ENCODE measurements at places on chromosomes 16 and 17. TPM values are rescaled to one million over a fixed set of nuclear protein-coding genes. Genes with fewer than 3 reads are reported as not detected.

ALOX15B gene
- not detected for polyA plus RNA-seq

RNU2-1 gene
- polyA plus RNA-seq = 17.5 TPM

MYH3 gene
- 1.2 TPM for polyA plus RNA-seq

ZNF385C gene
- polyA plus RNA-seq = 0.06 TPM

EPN3 gene
- polyA plus RNA-seq = not detected

ATP2C2 gene
- polyA plus RNA-seq = not detected

GFOD2 gene
- 12.5 TPM for polyA plus RNA-seq

TACO1 gene
- polyA plus RNA-seq = 38.6 TPM

AGRP gene
- 0.72 TPM for polyA plus RNA-seq

NETO2 gene
- 4.1 TPM for polyA plus RNA-seq

ENPP7 gene
- not detected for polyA plus RNA-seq

GLG1 gene
- polyA plus RNA-seq = 38.9 TPM

- no peak for DNase-seq
Observed at GRCh38 chr16:49748322-49748721, 107.6 kb downstream of the ZNF423 start.

GRCh38 chr17:81608082-81608481 lies 28.8 kb downstream of the NPLOC4 start:
- DNase-seq = no peak

DNA sequence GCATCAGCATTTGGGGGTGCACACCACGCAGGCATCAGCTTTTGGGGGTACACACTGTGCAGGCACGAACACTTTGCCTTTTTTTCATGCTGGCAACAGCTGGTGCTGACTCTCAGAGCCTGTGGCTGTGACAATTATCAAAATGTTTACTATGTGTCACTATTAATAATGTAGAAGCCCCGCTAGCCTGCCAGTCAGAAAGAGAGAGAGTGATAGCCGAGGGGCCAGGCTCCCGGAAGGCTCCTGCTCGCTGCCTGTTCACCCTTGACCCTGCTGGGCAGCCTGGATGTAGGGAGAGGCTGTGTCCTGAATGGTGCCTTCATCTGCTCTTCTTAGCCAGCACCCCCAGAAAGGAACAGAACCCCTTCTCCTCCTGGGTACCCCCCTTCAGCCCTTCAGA lies 61.9 kb downstream of the SDK2 start:
- DNase-seq = no peak

DNA sequence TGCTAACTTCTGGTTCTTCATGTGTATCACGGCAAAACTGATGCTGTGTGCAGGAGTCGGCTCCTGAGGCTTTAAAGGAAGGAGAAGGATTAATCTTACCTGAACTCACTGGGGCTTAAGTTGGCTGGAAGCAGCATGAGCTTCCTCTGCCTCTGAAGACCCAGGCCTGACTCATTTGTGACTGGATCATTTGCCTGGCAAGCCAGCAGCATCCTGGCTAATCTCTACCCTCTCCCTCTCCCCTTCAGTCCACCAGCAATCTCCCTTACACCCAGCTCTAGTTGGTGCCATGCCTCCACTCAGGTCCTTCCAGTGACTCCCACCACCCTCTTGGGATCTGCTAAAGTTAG lies 150.3 kb downstream of the IRX3 start:
- DNase-seq = no peak

GRCh38 chr16:20859229-20859628 lies 40.9 kb downstream of the DCUN1D3 start:
- no peak for DNase-seq

DNA sequence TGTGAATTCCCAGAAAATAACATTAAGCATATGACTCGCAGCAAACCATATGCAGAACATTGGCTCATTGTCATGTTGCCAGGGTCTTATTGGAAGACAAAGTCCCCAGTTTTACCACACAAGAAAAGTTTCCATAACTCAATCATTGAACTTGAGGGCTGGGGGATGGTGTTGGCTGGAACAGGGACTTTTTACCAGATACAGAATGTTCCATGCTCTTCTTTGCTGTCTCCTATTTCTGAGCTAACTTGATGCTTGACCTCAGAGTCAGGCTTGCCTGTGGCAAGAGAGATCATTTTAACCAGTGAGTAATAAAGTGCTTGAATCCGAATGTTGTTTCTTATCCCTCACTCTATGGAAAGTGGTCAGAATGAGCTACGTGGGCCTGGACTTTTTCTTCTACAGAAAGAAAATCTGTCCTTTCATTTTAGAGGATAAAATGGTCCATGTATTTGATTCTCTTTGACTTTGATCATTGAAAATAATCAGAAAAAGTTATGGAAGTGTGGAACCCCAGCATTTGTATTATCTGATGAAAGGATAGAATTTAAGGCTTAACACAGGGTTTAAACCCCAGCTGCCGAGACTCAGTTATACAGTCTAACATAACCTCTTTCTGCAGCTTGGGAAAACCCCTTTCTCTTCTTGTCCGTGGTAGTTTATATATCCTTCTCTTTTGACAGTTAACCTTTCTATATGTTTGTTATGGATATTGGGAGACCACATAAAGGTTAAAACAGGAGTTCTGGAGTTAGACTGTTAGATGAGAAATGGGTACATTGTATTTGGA lies 67.0 kb downstream of the TUBD1 start:
- no peak for DNase-seq

- no peak for DNase-seq
Observed at GRCh38 chr16:5736209-5736930, 638.8 kb upstream of the EEF2KMT start.

GRCh38 chr17:70071127-70071526 lies 3.9 kb upstream of the KCNJ16 start:
- no peak for DNase-seq

GRCh38 chr17:59254742-59255141 lies 34.4 kb downstream of the GDPD1 start:
- no peak for DNase-seq

DNA sequence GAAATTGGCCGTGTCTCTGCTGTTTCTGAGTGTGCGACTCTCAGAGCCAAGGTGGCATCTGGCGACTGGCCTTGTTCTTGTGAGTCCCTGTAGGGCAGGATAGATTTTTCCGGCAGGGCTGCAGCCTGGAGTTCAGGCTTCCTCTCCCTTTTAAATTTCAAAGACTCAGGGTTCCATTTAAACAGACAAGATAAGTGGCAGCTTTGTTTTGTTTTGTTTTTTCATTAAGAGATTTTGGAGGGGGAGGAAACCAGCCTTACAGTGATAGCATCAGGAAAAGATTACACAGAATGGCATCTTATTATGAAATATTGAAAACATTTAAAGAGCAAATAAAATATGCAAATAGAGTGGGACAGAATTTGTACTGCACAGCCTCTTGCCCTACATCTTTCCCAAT lies 151.3 kb downstream of the RPTOR start:
- no peak for DNase-seq

DNA sequence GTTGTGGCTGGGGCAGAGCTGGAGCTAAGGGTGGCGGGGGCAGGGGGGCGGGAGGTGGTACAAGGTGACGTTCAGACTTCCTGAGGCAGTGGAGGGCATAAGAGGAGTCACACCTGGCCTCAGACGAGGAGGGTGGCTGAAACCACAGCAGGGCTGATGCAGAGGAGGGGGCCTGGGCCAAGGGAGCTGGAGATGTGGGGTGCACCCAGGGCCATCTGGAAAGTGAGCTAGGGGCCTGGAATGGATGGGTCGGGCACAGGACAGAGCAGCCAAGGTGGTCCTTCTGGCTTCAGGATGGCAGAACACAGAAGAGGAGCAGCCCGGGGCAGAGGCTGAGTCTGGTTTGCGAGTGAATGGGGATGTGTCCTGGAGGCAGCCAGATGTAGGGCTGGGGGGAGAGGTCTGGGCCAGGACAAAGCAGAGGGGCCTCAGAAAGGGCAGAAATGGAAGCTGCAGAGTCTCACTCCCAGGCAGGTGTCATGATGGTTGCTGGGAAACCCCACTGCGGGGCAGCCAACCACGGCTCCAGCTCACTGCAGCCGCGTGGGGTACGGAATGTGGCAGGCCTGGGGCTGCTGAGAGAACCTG lies 57.6 kb downstream of the PRMT7 start:
- no peak for DNase-seq
